ENCODE measurements at places on chromosomes 3 and 15.

DNA sequence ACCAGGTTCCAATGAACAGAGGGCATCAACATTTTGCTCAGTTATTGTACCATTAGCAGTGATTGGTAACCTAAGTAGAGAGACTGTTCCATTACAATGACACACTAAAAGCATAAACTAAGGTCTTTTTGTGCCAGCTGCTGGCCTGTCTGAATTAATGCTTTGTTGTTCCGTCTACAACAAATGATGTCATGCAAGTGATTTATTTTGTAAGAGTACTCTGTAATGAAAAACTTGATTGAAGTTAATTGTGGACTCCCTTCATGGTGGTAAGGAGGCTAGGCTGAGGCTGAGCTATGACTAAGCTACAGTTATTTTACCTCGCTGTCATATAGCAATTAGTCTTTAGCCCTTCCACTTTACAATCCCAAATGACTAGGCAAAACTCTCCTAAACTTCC is 23.2 kb downstream of the RCN2 start:
- no peak for DNase-seq

GRCh38 chr15:27769652-27770051 is 329.5 kb downstream of the OCA2 start:
- no peak for DNase-seq

DNA sequence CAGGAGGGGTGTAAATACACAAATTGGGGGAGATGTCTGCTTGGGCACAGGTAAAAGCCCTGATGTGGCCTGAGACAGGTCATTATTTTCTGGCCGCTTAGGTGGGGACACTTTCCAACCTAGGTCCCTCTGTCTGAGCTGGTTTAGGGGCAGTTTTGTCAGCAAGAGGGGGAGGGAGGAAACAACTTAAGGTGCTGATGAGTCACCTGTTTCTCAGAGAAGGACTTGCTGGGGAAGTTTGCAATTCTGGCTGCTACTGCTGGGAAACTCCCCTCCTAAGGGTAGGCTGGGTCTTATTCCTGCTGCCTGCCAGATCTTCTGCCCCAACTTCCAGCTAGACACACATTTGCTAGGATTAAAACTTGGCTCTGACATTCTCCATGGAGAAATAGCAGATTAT is 4.8 kb upstream of the RHOV start:
- DNase-seq: no peak

- DNase-seq: no peak
Measured at GRCh38 chr3:171221597-171221996, 195.1 kb upstream of the SLC2A2 start.

DNA sequence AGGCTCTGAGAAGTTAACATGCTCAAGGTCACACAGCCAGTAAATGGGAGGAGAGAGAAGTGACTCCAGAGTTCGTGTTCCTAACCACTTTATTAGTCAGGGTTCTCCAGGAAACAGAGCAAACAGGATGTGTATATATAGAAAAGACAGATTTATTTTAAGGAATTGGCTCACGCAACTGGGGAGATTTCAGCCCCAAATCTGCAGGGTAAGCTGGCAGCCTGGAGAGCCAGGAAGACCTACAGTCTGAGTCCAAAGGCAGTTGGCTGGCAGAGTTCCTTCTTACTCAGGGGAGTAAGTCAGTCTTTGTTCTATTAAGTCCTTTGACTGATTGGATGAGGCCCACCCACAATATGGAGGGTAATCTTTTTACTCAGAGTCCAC is 118.2 kb upstream of the PROK2 start:
- DNase-seq: no peak

GRCh38 chr3:45942051-45942825 is 1.0 kb upstream of the CXCR6 start:
- DNase-seq: no peak

DNA sequence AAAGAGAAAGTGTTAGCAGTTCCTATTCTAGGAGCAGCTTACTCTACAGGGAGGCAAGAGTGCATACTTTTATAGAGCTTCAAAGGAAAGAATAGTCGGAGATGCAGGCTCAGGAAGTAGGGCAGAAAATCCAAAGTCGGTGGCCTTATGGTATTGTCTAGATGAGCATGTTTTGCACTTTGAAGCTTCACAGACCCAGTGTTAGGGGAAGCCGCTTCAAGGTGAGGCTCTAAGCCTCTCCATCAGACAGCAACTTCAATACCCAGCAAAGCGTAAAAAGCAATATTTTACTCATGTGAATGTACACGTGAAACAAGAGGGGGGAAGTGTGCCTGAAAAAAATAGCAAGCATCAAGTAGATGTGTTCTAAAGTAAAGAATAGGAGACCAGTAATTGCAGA is 125.6 kb upstream of the RASGRP1 start:
- DNase-seq: no peak

DNA sequence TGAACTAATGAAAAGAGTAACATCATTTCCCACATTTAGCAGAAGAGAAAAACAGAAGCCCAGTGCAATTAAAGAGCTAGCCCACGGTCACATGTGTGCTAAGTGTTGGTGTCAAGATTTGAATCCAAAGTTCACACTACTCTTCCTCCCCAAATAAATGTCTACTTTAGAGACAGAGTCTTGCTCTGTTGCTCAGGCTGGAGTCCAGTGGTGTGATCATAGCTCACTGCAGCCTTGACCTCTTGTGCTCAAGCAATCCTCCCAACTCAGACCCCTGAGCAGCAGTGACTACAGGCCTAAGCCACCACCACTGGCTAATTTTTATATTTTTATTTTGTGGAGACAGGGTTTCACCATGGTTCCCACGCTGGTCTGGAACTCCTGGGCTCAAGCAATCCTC is 4.8 kb downstream of the OSBPL10 start:
- DNase-seq: no peak

DNA sequence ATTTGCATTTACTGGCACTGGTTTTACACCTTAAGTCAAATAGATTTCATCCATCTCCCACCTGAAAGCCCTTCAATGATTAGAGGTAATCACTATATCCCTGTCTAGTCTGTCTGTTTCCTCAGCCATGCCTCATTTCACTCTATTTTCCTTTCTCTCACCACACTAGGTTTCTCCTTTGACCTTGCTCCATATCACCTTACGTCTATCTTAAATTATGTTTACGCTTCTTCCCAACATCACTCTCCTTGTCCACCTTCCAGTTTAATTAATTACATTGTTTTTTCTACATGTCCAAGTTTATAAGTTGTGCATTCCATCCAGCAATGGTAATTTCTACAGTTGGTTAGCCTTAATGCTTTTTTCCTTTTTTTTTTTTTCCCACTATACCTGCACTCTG is 396.7 kb upstream of the PDZRN3 start:
- no peak for DNase-seq

GRCh38 chr3:12246497-12247163 is 42.2 kb upstream of the PPARG start:
- DNase-seq: no peak

DNA sequence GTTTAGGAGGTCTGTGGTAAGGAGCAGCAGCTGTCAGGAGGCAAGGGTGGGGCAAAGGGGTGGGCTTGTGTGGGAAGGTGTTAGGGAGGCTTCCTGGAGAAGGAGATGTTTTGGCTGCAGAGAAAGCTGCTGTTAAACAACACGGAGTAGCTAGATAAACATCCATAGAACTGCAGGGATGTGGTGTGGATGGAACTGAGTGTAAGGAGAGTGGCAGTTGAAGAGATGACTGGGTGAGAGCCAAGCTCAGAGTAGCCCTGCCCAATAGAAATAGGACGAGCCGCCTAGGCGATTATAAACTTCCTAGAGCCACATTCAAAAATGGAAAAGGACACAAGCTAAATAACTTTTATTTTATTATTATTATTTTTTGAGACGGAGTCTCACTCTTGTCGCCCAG is 19.9 kb downstream of the RPLP1 start:
- DNase-seq: no peak

GRCh38 chr3:71728632-71729342 is 3.6 kb upstream of the EIF4E3 start:
- DNase-seq: no peak

DNA sequence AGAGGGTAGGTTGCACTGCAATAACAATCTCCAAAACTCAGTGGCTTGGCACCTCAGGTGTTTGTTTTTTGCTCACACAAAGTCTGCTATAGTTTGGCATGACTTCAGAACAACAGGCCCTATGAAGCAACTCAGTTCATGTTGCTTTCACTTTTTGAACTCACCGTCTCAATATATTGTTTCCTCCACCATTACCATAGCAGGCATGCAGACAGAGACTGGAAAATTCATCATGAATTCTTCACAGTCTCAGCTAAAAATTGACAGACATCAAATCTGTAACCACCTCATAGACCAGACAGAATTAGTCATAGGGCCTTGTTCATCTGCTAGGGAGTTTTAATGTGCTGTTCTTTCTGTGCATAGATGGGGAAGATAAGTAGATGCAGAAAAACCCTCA is 161.4 kb upstream of the POU1F1 start:
- DNase-seq: no peak

DNA sequence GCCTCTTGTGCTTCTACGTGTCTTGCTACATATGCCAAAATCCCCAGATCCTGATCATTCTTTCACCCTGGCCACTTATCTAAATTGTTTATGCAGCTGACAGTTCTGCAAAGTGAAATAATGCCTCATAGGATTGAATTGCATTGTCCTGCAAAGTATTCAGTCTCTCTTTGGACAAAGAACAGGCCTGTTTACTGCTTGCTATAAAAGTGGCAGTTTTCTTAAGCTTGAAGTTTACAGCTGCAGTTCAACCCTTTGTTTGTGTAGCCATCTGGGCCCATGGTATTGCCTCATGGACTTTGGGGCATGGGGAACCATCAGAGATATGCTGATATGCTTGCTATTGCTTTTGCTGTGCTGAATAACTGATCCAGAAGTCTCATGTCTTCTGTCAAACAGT is 523.2 kb downstream of the OTOL1 start:
- DNase-seq: no peak

DNA sequence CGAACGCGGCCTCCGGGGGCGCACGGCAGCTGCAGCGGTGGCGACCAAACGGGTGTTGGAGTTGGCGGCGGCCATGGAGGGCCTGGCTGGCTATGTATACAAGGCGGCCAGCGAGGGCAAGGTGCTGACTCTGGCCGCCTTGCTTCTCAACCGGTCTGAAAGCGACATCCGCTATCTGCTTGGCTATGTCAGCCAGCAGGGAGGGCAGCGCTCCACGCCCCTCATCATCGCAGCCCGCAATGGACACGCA is 725 bp downstream of the FEM1B start:
- DNase-seq: no peak

- DNase-seq: no peak
Measured at GRCh38 chr15:96473556-96473955, 143.1 kb downstream of the NR2F2 start.

DNA sequence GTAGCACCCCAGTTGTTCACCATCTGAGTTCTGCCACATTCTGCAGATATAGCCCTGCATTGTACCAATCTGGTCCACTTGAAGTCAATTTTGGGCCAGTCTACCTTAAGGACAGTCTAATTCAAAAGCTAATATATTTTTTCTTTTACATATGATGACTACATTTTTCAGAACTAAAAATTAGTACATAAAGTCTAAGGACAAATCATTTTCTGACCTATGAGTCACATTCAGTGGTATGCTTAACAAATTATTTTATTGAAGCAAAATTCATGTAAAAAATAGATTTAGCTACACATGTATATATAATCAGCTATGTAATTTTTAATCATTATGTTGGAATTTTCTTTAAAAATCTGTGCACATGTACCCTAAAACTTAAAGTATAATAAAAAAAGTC is 52.1 kb upstream of the IL12A start:
- no peak for DNase-seq

- no peak for DNase-seq
Measured at GRCh38 chr3:72964633-72965032, 32.0 kb upstream of the PPP4R2 start.

DNA sequence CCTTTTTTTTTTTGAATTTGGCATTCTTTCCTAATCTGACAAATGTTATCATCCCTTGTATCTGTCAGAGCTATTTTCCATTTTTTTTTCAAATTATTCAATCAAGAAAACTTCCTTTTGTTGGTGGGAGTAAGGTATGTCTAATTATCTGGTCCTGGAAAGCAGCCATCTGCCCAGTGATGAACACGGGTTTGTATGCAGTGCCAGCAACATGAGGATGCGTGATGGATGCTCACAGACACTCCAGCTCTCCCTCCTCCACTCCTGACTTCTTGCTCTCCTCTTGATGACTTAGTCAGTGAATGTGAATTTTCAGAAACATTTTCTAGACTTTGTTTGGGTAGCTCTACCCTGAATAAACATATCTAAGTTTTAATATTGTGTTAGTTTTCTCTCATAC is 79.2 kb downstream of the IL1RAP start:
- no peak for DNase-seq

DNA sequence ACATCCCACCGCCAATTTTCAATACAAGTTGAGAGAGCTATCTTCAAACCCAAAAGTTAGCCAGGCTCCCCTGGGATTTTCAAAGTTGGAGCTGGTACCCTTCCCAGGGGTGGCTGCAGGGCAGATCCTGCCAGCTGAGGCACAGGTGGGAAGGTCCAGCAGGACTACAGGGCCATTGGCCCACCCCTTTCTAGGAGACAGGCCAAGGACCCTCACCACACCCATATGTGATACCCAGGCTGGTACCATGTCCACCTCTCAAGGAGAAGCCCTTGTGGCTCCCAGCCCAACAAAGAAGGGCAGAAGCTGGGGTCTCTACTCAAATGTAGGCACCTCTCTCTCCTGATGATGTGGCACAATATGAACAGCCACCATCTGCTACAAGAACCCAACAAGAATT is 8.0 kb downstream of the POC1A start:
- no peak for DNase-seq

- no peak for DNase-seq
Measured at GRCh38 chr15:29570121-29570947, 251.9 kb downstream of the TJP1 start.

DNA sequence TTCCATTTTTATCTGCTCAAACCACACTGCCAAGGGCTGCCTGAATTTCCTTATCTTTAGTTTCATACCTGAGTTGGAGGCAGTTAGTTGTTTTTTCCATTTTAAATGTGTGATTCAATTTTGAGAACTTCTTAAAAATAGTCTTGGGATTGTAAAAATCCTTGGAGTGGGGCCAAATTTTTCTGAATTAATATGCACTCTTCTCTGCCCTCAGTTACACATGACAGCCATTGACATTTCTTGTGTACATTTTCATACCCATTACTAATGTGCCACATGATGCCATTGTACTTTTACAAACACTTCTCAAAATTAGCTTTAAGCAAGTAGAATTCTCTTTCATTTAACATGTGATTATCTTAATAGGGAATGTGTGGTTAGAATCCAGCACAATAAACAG is 141.7 kb downstream of the C3orf38 start:
- no peak for DNase-seq

DNA sequence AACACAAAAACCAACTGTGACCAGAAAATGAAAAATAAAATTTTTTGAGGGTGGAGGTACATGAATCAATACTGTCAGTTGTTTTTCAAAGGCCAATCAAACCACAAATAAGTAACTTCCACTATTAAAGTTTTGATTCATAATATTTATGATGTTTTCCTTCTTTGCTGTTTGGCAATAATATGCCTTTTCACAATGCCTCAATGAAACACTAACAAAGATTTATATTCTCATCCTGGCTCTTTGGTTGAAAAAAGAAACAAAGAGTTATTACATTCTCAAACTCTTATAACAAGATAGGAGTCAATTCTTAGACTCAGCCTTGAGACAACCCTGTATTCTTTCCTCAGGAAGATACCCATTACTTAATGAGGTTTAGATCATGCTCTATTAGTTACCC is 63.1 kb downstream of the C3orf70 start:
- no peak for DNase-seq

GRCh38 chr3:172286548-172287148 is 161.6 kb downstream of the GHSR start:
- no peak for DNase-seq
